ENCODE measurements at places on chromosomes 7 and 10. TPM values are rescaled to one million over a fixed set of nuclear protein-coding genes. Genes with fewer than 3 reads are reported as not detected.

CCSER2 gene
- total RNA-seq: 64.5 TPM

COL28A1 gene
- total RNA-seq: 3.5 TPM

GNAT3 gene
- total RNA-seq: not detected

HOXA7 gene
- total RNA-seq: 24.4 TPM

SAMD9L gene
- total RNA-seq: 10.7 TPM

RPEL1 gene
- not detected for total RNA-seq

SPDYE8 gene
- not detected for total RNA-seq

ELFN1 gene
- total RNA-seq: 0.12 TPM

C10orf53 gene
- total RNA-seq: not detected

GRCh38 chr7:149099058-149099457, 8.5 kb upstream of the ZNF786 start:
- no peak for DNase-seq

GRCh38 chr10:35268791-35269257, 67.5 kb upstream of the CCNY start:
- no peak for DNase-seq

DNA sequence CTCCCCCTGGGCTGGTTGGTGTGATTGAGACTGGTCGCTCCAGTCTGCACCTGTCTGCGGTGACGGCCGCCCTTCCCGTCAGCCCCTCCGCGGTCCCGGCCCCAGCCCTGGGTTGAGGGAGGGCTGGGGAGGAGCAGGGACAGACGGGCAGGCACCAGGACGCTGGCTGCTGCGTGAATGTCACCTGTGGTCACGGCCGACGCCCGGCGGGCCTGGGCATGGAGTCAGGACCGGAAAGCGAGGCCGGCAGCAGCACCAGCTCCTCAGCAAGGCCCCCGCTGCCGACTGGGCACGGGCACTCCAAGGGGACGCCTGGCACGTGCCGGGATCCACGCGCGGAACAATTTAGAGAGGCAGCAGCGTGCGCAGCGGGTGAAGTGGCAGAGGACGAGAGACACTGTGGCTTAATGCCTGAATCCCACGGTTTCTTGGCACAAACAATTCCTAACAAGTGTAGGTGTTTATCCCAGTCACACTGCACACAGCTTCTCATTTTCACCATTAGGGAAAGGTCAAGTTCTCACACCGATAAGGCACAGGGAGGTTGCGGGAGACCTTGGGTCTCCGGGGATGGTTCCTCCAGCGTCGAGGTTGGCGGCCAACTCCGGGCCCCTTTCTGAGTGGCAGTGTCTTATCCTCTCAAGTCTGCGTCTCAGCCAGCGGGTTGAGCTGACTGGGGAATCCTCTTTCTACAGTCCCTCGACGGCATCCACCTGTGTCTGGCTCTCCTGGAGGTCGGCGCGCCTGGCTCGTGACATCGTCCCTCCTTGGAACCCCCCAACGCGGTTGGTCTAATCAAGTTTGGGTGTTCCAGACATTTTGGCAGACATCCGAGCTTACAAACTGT, 66.4 kb upstream of the ADGRA1 start:
- no peak for DNase-seq

DNA sequence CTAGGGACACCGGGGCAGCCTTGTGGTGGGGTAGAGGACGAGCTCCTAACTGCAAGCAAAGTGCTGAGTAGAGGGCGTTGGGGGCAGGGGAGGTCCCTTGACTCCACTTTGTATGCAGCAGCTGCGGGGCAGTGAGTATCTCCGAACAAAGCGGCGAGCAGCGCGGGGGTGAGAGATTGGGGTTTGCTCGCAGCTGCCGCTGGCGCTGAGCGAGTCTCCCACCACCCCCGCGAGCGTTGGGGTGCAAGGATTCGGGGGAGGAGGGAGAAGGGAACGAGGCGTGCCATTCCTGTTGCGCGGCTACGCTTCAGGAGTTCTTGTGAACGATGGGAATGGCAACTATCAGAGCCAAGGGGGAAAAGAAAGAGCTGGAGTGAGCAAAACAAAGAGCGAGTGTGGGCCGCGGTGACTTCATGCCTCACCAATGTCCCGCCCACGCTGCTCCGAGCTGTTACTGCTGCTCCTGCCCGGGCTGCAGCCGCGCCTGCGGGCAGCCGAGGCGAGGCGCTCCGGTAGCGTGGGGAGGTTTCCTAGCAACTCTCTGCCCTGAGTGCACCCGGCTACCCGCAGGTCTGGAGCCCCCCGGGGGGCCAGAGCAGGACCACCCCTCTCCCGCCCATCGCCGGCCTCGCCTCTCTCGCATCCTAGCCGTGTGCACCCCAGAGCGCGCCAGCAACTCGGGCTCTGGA, at the start of gene ITGB8:
Gene ITGB8 (plus strand): TSS at position 662 of the 689 bp plus-strand sequence. CDS start 907 bp downstream, outside the sequence.
- peak; percentile 76 for DNase-seq

GRCh38 chr7:33183504-33183903, 54.1 kb downstream of the BBS9 start:
- DNase-seq: no peak

- DNase-seq: no peak
These were observed 33.5 kb upstream of the FOXL3 start for GRCh38 chr7:256461-256940.

- peak; percentile 86 for DNase-seq
These were observed 12.7 kb downstream of the HNRNPF start for GRCh38 chr10:43396061-43396927.

GRCh38 chr10:44510379-44511115, 125.7 kb upstream of the CXCL12 start:
- no peak for DNase-seq

DNA sequence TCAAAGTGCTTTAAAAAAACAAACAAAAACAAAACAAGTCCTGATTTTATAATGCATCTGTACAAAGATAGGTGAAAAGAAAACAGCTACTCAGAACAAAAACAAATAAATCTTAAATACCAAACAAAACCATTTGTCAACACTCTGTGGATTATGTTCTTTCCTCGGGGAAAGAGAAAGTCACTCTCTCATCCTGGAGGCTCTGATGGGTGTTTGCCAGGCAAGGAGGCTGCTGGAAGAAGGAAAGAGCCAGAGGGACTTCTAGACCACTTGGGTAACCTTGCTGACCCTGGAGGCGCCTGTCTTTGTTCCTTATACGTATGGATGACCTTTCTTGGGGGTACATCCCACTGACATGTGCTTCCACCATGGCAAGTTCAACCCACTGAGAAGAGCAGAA, 92.8 kb downstream of the ZRANB1 start:
- no peak for DNase-seq
